ENCODE measurements at places on chromosomes 6 and 20.
A peak's percentile ranks its signal among the peaks of the same experiment; 100 is the strongest.

GRCh38 chr20:48238781-48239180 is 453.5 kb upstream of the SULF2 start:
- no peak for DNase-seq

GRCh38 chr6:37956711-37957275 is 137.3 kb downstream of the ZFAND3 start:
- no peak for DNase-seq

DNA sequence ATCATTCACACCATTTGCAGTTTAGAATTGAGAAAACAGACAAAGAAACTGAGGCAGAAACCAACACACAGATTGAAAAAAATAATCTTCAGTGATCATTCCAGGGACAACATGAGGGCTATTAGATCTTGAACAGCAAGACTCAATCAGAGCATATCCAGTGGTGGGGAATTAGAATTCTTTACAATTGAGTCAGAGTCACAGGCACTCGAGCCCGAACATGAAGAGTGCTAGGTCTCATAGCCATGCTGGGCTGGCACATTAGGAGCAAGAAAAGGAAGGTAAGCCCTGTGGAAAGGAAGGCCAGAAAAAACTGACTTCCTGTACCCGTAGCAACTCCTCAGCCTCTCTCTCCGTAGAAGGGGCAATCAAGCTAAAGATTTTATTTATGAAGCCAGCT is 419.9 kb downstream of the HAO1 start:
- no peak for DNase-seq

GRCh38 chr6:15464211-15464725 is 198.6 kb downstream of the DTNBP1 start:
- DNase-seq: peak; percentile 44

DNA sequence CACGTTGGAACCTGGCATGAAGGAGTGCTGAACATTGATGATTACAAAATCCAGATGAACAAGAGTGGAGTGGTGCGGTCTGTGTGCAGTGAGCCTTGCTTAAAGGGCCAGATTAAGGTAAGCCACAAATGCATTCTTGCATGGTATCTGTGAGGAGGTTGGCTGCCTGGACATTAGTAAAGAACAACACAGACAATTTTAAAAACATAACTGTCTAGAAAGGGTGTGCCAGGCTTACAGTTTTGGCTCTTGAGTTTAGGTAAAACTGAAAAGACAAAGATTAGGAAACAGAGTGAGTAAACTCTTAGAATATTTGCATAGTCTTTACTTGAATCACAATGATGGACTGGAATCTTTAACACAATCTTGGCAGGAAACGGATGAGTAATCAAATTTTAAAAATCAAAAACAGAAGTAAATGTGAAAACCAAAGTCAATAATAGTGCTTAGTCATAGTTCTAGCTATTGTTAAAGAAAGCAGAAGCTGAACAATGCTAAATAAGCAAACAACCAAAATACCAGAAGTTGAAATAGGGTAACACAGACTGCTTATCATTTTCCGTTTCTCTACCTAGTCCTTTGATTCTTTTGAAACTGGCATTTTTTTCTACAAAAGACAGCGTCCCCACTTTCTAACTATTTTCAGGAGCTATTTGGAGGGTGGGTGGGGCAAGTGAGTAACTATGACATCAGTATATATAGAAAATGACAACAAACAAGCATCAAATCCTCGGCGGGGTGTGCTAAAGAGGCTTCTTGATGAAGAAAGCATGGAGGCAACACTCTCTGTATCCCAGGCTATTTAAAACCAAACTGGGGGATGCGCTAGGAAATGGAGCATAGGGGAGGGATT is 185.8 kb upstream of the RAB32 start:
- DNase-seq: no peak

GRCh38 chr20:58197185-58197469 is 31.3 kb downstream of the ANKRD60 start:
- DNase-seq: no peak

DNA sequence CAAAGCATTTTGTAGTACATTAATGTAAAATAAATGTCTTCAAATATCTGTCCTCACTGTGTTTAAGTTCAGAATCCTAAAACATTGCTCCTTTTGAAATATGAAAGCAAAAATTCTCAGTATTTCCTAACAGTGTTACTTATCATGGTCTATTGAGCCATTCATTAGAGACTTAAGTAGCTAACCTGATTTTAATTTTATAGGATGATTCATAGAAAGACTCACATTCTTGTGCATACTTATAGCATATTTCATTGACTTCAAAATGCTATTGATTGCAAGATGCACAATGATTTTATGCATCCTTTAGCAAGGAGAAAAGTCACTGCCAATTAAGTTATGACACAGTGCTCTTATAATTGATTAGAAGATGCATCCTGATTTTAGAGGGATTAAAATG is 85.7 kb downstream of the HIVEP1 start:
- no peak for DNase-seq

GRCh38 chr6:6851059-6851948 is 256.5 kb upstream of the RREB1 start:
- no peak for DNase-seq

- no peak for DNase-seq
Observed at GRCh38 chr6:111041917-111042316, 45.4 kb upstream of the SLC16A10 start.

DNA sequence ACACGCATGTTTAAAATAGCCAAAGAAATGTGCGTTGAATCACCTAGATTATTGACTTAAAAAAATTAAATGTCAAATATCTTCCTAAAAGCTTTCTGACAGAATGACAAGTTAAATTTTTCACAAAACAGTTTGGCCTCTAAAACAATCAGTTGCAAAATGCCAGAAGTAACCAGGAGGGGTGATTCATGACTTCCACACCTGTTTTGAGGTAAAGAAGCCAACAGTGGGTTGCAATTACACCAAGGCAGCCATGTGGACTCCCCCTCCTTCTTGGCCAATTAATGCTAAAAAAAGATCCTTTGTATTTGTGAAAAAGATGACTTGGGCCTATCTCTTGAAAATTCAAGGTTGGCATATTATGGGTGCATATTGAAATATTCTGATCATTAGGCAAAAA is 424.8 kb downstream of the CBLN4 start:
- no peak for DNase-seq

DNA sequence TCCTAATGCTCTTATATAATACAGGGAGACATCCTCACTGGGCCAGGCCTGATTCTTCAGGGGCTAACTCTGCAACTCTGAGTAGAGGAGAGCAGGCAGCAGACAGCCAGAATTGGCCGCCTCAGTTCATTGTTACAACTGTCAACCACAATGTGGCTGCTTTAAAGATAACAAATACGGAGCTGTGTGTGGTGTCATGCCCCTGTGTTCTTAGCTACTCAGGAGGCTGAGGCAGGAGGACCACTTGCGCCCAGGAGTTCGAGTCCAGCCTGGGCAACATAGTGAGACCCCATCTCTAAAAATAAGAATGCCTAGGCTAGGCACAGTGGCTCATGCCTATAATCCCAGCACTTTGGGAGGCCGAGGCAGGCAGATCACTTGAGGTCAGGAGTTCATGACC is 34.3 kb downstream of the CEP250 start:
- no peak for DNase-seq

DNA sequence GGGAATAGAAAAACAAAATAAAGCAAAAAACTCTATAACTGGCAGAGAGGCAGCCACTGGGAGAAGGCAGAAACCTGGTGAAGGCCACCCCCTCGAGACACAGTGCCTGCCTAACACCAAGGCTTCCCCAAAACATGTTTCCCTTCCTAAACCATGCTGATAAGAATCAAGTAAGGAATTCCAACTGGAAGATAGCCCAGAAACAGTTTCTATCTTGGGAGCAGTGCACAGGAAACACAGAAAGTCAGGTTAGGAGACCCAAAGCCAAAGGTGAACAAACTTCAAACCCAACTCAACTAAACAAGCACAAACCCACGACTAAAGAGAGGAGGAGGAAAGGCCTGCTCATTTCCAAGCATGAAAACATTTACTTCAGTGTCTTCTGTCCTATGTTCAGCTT is 433.7 kb upstream of the RGS17 start:
- no peak for DNase-seq

- no peak for DNase-seq
Observed at GRCh38 chr6:86715676-86716075, 221.7 kb upstream of the HTR1E start.

DNA sequence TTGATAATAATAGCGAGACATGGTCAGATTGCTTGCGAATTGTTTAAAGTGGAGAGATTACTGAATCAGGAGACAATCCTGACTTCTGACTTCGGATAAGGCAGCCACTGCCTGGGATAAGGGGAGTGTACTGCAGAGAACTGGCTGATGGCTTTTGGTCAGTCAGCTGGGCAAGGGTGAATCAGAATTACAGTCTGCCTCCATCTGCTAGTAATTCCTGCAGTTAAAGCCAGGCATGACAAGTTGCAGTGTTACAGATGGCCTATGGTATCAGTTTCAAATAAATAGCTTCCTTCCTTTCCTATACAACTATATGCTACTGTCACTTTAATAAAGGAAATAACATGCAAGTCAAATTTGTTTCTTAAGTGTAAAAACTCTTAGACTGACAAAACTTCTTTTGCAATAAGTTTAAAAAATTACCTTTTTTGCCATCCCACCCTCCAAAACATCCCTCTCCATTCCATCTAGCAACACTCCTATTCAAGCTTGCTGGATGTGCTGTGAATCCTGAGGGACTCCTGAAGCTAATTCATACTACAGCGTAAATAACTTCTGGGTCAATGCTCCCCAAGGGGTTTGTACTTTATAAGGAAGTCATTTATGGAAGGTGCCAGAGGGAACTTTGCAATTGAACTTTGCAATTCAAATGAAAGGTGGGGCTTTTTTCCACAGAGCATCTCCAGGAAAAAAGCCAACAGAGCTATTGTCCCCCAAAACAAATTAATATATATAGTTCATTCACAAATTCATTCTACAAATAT is 245.2 kb downstream of the ADGRB3 start:
- no peak for DNase-seq

GRCh38 chr6:157597461-157598312 is 216.7 kb downstream of the ZDHHC14 start:
- peak; percentile 42 for DNase-seq

- DNase-seq: no peak
Observed at GRCh38 chr6:146546443-146547043, 2.9 kb downstream of the RAB32 start.

GRCh38 chr6:43931201-43931600 is 161.2 kb downstream of the VEGFA start:
- DNase-seq: no peak

DNA sequence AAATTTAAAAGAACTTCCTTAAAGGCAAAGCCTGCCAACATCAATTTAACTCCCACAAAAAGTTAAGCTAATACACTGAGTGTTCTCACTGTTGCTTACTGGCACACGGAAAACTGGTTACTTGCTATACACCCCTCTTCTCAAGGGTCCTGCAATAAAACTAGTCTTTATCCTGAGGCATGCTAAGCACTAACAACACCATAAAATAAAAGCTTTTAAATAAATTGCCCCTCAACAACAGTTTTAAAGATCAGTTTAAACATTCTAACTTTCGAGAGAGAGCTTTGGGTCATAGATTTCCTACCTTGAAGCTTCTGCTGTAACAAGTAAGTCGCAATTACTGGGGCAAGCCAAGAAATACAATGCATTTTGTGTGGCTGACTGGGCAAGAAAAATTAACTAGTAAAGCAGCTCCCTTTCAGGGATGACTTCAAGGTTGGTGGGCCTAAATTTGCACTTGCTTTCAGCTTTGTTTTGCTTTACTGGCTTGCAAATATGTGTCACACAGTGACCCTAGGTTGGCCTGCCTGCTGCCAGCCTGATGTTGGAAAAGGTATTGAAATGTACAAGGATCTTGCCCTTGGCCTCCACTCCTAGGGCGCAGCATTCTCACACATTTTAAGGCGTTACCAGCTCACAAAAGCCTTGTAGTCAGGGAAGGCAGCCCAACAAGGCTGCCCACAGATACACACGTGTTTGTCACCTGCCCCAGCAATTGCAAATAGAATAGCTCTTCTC is 4.0 kb upstream of the HEY2 start:
- no peak for DNase-seq

GRCh38 chr6:31308845-31309175 is 36.9 kb upstream of the HLA-C start:
- no peak for DNase-seq

DNA sequence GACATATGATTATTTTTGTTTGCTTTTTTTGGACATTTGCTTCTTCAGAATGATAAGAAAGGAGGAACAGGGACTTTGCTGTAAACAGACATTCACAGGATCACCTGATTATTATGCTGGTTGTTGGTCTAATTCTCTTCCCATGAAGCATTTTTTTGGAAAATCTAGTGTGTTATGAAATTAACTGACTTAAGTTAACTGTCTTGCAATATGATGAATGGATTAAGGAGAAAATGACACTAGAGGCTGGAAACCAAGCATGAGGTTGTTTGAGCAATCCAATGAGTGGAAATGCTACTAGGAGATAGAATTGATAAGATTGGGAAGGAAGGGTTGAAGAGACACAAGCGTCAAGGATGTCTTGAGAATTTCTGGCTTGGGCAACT is 13.2 kb upstream of the EDN1 start:
- no peak for DNase-seq

Measured in stimulated activated naive CD8-positive, alpha-beta T cell treated with anti-CD3 and anti-CD28 coated beads, Interleukin-15, amount 100 ng/mL, for 72 hours (primary cell).